ENCODE measurements at places on chromosomes 3 and 15. TPM values are rescaled to one million over a fixed set of nuclear protein-coding genes. Genes with fewer than 3 reads are reported as not detected.
A peak's percentile ranks its signal among the peaks of the same experiment; 100 is the strongest.

DNA sequence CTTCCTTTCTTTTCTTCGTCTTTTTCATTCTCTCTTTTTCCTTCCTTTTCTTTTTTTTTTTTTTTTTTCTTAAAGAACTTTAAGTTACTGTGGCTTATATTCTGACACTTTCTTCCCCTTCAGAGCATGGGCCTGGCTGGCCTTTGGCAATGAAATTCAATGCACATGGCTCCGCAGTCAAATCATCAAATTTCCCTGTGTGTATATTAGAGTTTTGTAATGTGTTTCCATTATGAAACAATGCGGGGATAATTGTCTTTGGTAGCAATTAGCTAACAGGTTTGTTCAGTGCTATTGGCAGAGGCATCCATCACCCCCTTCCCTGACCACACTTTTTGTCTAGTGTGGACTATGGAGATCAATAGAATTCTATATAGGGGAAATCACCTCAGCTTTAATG lies 80.5 kb downstream of the CDIN1 start:
- no peak overlapping the region for H3K27ac ChIP-seq
- no peaks in the 10 kb centered on the region for H3K4me1 ChIP-seq
- no peak for DNase-seq
- H3K36me3 ChIP-seq, result no peaks in the 10 kb centered on the region

DNA sequence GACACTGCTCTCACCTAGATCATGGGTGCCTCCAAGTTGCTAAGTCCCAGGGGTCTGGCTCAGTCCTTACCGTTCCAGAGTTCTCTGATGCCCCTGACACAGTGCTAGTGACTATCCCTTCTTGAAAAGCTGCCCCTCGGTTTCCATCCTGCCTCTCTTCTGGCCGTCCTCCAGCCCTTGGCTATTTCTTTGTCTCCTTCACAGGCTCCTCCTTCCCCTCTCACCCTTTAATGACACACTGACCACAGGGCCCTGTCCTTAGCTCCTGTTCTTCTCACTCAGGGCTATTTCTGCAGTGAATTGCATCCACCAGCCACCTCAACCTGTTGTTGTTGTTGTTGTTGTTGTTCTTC lies 31.1 kb downstream of the SLC28A1 start:
- H3K36me3 ChIP-seq, result no peaks in the 10 kb centered on the region
- no peak for DNase-seq
- H3K4me1 ChIP-seq, result peaks cover 17% of the 10 kb centered on the region
- peak overlapping the region; percentile 94 for H3K27ac ChIP-seq
- no peaks in the 10 kb centered on the region for H3K27me3 ChIP-seq
- no peak overlapping the region for H3K4me3 ChIP-seq

The SCN11A gene
- total RNA-seq, result 0.15 TPM

The CTXN2 gene
- not detected for total RNA-seq

The ANKRD34C gene
- total RNA-seq, result not detected

The NUP210 gene
- total RNA-seq, result 2.2 TPM

The TM6SF1 gene
- 7.3 TPM for total RNA-seq

DNA sequence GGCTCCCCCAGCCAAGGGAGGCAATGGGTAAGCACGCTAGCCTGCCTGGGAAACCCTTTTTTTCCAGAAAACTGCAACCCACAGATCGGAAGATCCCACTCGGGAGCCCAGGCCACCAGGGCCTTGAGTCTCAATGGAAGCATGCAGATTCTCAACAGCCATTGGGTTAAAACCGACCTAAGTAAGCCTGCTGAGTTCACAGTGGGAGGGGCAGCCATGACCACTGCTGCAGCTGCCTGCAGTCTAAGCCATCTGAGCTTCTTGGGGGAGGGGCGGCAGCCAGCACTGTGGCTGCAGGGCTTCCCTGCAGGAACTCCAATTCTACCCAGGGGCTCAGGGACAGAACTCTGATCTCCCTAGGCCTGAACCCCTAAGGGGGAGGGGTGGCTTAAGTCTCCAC lies 82.0 kb downstream of the DPPA2 start:
- no peaks in the 10 kb centered on the region for H3K36me3 ChIP-seq
- no peaks in the 10 kb centered on the region for H3K27me3 ChIP-seq
- no peak overlapping the region for H3K27ac ChIP-seq
- H3K4me1 ChIP-seq, result no peaks in the 10 kb centered on the region

DNA sequence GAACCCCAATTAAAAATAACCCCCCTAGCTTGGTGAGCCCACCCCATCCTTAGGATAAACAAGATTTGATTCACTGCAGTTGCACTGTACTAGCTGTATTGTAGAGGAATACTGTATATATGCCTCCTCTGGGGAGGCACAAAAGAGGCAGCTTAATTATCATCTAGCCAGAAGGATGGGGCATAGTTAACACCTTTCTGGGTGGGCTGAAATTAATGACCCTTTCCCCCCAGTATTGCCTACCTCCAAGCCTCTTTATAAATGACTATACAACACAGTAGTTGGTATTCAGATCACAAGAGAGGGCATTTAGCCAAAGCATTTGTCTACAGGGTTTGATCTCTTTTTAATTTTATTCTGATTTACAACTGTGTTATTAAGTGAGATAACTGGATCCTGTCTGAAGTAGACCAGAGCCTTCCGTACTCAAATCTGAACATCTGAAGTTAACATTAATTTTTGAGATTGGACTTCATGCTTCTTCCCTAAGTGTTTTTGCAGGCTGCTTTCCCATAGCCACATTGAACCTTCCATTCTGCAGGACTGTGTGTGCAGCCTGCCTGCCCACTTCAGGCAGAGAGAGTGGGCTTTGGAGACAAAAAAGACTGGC lies 807.0 kb upstream of the ARRDC4 start:
- no peak overlapping the region for H3K27ac ChIP-seq
- H3K4me3 ChIP-seq, result no peak overlapping the region
- H3K4me1 ChIP-seq, result no peaks in the 10 kb centered on the region
- no peaks in the 10 kb centered on the region for H3K27me3 ChIP-seq
- no peaks in the 10 kb centered on the region for H3K36me3 ChIP-seq

DNA sequence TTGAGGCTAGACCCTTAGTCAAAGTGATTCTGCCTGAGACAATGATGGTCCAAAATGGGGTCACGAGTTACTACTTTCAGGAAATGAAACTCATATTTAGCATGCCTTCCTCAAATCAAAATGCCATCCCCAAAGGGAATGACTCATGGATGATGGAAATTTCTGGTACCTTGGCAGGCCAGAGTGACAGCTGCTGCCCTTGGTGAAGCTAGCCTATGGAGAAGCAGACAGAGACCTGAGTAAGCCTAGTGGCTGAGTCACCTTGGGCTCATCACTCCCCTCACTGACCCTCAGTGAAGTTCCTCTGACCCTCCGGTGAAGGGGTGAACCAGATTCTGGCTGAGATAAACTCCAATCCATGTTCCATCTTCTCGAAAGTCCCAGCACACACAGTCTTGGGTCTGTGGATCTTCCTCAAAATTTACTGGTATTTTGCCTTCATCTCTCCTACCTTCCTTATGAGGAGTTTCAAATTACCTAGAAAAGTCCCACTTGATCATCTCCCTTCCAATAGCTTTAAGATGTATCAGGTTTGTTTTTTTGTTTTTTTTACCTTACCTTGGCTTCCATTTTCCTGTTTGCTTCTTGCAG lies 54.5 kb upstream of the ABHD17C start:
- no peak overlapping the region for H3K4me3 ChIP-seq
- no peaks in the 10 kb centered on the region for H3K27me3 ChIP-seq
- no peaks in the 10 kb centered on the region for H3K36me3 ChIP-seq
- no peaks in the 10 kb centered on the region for H3K4me1 ChIP-seq
- H3K27ac ChIP-seq, result no peak overlapping the region
- DNase-seq, result no peak

DNA sequence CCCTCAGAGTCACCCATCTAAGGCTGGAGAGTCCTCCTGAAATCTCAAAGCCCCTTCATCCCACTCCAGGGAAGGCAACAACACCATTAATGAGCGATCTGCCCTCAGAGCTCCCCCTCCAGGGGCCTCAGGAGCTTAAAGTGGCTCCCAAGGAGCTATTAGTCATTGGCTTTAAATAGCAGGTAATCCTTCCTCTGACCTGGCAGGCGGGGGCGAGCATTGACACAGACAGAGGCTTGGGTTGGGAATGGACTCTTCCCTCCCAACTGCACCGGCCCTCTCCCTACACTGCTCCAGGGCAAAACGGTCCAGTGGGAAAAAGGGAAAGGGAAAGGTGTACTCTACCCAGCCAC lies 1.4 kb downstream of the MFGE8 start:
- H3K4me1 ChIP-seq, result peaks cover 15% of the 10 kb centered on the region
- no peaks in the 10 kb centered on the region for H3K36me3 ChIP-seq
- peak overlapping the region; percentile 79 for H3K4me3 ChIP-seq
- H3K27me3 ChIP-seq, result no peaks in the 10 kb centered on the region
- no peak for DNase-seq
- H3K27ac ChIP-seq, result peak overlapping the region; percentile 89

The HAPLN3 gene
- total RNA-seq, result 11.1 TPM

GRCh38 chr3:126948980-126949535 lies 33.9 kb upstream of the PLXNA1 start:
- no peaks in the 10 kb centered on the region for H3K36me3 ChIP-seq
- no peak overlapping the region for H3K4me3 ChIP-seq
- H3K27me3 ChIP-seq, result no peaks in the 10 kb centered on the region
- DNase-seq, result no peak

- DNase-seq, result no peak
- no peaks in the 10 kb centered on the region for H3K27me3 ChIP-seq
- no peak overlapping the region for H3K4me3 ChIP-seq
- H3K27ac ChIP-seq, result no peak overlapping the region
- no peaks in the 10 kb centered on the region for H3K4me1 ChIP-seq
Measured at GRCh38 chr3:72204452-72204851, 419.5 kb upstream of the PROK2 start.

The SLC2A2 gene
- not detected for total RNA-seq

DNA sequence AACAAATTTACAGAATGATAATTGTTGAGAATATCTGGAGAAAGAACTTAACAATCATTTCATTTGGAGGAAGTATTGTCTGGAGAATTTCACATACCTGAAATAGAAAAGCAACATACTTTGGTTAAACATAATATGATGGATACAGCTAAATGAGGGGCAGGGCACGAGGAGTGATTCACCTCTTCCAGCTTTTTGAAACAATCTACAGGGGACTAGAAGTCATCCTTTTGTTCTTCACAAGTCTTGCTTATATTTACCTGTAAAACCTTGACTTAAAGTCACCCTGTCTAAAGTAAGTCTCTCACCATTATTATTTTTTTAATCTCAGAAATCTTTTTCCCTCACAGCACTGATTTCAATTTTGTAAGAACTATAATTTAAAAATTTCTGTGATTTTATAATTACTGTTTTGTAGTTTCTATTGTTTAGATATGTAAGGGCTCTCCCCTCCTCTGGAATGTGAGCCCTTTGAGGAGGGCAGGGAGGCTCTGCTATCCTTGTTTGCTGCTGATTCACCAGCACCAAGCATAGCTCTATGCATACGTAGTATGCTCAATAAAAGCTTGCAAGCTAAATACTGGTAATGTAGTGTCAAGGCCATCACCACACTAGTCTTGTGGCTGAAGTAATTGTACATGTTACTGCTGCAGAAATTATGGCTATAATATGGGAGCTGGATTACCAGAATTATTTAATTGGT lies 193.9 kb upstream of the THRB start:
- H3K36me3 ChIP-seq, result no peaks in the 10 kb centered on the region
- no peaks in the 10 kb centered on the region for H3K4me1 ChIP-seq
- no peak overlapping the region for H3K27ac ChIP-seq
- H3K4me3 ChIP-seq, result no peak overlapping the region
- H3K27me3 ChIP-seq, result no peaks in the 10 kb centered on the region

DNA sequence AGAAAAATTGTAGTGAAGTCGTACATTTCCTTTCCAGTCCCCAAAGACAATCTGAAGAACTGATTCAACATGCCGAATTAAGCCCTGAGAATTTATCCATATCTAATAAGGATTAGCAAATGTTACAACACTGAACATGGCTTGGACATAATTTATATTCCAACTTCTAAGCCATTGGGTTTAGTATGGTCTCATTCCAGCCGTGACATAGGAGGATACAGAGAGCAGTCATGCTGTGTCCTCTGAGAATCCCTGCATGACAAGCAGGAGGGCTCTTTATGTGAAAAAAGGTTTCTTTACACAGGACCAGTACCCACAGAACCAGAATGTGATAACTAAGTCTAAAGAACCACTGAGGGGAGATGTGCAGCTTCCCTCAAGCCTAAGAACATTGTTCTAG lies 231.9 kb upstream of the WNT5A start:
- no peak overlapping the region for H3K27ac ChIP-seq
- DNase-seq, result no peak
- no peaks in the 10 kb centered on the region for H3K27me3 ChIP-seq
- H3K4me3 ChIP-seq, result no peak overlapping the region
- no peaks in the 10 kb centered on the region for H3K4me1 ChIP-seq

- DNase-seq, result no peak
- no peaks in the 10 kb centered on the region for H3K4me1 ChIP-seq
- H3K36me3 ChIP-seq, result no peaks in the 10 kb centered on the region
- no peaks in the 10 kb centered on the region for H3K27me3 ChIP-seq
- H3K27ac ChIP-seq, result no peak overlapping the region
Measured at GRCh38 chr3:139732729-139733128, 55.0 kb upstream of the NMNAT3 start.

The NEO1 gene
- 21.3 TPM for total RNA-seq

DNA sequence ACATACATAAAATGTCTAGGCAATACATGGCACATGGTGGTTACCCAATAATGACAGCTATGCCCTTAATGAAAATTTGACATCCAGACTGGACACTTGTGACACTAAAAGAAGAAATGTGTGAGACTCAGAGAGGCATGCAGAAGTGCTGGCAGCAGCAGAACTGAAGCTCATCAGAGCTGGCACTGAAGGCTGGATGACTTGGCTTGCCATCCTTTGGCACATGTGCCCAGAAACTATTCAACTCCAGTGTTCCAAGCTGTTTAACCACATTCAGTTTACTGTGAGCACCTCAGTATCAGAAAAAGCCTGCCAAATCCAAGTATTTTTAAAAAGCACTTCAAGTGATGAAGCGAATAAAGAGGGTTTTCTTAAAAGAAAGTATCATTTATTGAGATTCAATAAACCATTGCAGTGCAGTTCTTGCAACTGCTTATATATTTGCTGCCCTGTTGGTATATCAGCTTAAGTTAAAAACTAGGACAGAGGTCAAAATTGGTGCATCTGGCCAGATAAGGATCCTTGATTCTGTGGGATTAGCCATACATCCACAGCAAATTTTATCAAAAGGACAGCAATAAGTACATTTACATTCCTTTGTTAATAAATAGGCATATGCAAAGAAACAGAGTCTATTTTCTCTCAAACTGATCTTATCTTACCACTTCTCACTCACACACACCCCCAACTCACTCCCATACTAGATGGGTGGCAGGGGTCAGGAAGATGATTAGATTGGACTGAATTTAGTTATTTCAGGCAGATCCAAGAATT lies 15.8 kb downstream of the IGSF11 start:
- no peaks in the 10 kb centered on the region for H3K4me1 ChIP-seq
- no peak overlapping the region for H3K27ac ChIP-seq
- H3K4me3 ChIP-seq, result no peak overlapping the region
- no peaks in the 10 kb centered on the region for H3K27me3 ChIP-seq

The SLC26A6 gene
- 21.6 TPM for total RNA-seq

All from breast epithelium (tissue), 4 donors.